ENCODE measurements at places on chromosomes 3 and 15. TPM values are rescaled to one million over a fixed set of nuclear protein-coding genes. Genes with fewer than 3 reads are reported as not detected.
A peak's percentile ranks its signal among the peaks of the same experiment; 100 is the strongest.

- DNase-seq, result no peak
- no peak overlapping the region for H3K27ac ChIP-seq
- no peak overlapping the region for H3K4me3 ChIP-seq
- no peaks in the 10 kb centered on the region for H3K36me3 ChIP-seq
- H3K4me1 ChIP-seq, result peaks cover 3% of the 10 kb centered on the region
- no peaks in the 10 kb centered on the region for H3K27me3 ChIP-seq
These were observed 727.1 kb upstream of the NAALADL2 start for GRCh38 chr3:174132006-174132405.

DNA sequence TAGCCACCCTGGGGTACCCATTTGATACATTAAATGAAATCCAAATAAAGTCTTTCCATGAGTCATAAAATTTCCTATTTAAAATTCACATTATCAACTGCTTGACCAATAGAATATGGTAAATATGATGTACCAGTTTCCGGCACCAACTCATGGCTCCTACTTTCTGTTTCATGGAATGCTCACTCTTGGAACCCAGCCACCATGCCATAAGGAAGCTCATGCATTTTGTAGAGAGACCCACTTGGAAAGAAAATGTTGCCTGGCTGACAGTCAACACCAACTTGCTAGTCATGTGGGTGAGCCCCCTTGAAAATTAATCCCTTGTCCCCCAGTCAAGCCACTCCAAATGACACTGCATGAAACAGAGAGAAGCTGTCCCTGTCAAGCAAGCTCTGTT lies 57.2 kb downstream of the WWTR1 start:
- H3K4me3 ChIP-seq, result no peak overlapping the region
- DNase-seq, result no peak
- H3K36me3 ChIP-seq, result no peaks in the 10 kb centered on the region
- H3K27me3 ChIP-seq, result no peaks in the 10 kb centered on the region

DNA sequence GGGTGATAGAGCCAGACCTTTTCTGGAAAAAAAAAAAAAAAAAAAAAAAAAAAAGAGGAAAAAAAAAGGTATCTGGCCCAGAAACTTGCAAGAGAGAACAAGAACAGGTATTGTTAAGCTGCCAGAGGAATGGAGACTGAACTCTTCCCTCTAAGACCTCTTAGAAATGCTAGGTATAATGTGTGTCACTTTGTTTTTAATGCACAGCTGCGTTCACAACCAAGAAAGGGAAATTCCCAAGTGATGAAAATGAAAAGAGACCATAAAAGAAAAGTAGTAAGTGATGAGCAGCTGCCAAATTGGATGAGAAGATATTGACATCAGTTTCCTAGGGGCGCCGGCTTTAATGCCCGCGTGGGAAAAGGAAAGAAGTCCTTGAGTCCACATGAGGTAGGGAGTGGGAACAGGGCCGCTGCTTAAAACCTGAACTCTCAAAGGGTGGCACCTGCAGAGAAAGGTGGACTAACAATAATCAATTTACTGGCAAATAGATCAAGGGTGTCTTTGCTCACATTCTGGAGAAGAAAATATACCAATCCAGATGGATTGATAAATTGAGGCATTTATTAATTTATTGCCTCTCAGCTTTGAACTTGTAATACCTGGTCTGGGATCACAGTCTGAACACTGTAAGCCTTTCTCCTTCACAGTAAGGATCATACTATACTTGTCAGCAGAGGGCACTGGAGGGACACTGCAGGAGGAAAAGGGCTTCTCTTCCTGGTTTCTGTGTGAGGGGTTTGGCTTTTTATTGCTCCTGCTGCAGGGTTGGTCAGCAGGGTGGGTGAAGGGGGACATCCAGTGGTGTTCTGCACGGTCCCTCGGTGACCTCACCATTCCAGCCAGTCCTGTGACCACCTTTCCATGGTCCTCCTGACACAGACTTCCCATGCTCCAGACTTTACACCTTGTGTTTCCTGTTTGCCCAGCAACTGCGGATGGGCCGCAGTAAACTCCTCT lies 131.6 kb downstream of the AQP9 start:
- no peak overlapping the region for H3K27ac ChIP-seq
- no peak for DNase-seq
- H3K4me3 ChIP-seq, result no peak overlapping the region

GRCh38 chr3:151391720-151392119 lies 7.2 kb upstream of the P2RY12 start:
- no peaks in the 10 kb centered on the region for H3K27me3 ChIP-seq
- no peak for DNase-seq
- H3K27ac ChIP-seq, result no peak overlapping the region

DNA sequence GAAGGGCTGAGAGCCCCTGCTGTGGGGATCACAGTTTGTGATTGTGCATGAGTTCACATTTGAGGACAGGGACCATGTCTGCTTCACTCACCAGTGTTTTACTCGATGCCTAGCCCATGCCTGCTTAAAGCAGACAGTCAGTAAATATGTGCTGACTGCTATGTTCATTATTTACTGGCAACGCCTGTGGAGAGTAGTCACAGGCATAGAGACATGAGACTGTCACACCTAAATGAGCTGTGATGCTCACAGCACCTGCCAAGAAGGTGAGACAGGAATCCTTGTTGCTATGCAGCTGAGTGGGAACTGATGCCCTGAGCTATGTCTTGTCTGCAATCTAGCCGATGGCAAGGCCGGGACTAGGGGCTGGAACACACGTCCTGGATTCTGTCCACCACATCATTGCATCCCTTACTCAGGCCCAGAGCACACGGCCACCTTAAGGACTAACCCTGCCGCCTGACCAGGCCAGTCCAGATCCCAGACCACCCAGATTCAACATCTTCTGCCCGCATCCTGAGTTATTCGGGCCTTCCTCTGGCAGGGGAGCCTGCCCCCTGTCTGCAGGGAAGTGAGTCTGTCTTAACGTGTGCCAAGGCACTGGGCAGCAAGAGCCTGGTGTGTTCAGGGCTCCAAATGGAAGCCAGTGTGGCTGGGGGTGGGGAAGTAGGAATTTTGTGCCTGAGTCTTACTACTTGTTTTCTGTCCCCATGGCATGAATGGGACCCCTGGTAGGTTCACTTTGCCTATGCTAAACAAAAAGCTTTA lies 44.8 kb downstream of the FGD5 start:
- no peaks in the 10 kb centered on the region for H3K4me1 ChIP-seq
- no peak overlapping the region for H3K4me3 ChIP-seq
- DNase-seq, result no peak
- H3K27me3 ChIP-seq, result no peaks in the 10 kb centered on the region

GRCh38 chr3:181176601-181177000 lies 187.1 kb upstream of the DNAJC19 start:
- no peak overlapping the region for H3K27ac ChIP-seq
- H3K36me3 ChIP-seq, result no peaks in the 10 kb centered on the region
- DNase-seq, result peak; percentile 7
- H3K27me3 ChIP-seq, result no peaks in the 10 kb centered on the region

DNA sequence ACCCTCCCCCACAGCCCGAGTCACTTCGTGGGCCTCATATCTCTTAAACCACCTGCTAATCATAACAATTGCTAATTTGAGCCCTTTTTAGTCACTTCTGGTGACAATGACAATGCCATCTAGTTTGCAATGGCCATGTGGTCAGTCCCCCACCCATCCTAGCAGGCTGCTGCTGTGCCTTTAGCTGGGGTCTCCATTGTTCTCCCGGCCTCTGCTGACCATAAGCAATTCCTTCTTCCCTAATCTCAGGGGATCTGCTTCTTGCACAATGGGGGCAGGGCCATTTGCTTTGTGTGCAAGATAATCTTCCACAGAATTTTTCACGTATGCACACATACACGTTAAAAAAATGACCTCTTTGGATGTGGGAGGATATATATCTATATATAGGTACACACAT lies 406.1 kb upstream of the ONECUT1 start:
- H3K4me3 ChIP-seq, result no peak overlapping the region
- H3K36me3 ChIP-seq, result no peaks in the 10 kb centered on the region
- H3K4me1 ChIP-seq, result peaks cover 7% of the 10 kb centered on the region
- DNase-seq, result no peak
- H3K27ac ChIP-seq, result no peak overlapping the region

P2RY14 gene
- 2.5 TPM for total RNA-seq

DNA sequence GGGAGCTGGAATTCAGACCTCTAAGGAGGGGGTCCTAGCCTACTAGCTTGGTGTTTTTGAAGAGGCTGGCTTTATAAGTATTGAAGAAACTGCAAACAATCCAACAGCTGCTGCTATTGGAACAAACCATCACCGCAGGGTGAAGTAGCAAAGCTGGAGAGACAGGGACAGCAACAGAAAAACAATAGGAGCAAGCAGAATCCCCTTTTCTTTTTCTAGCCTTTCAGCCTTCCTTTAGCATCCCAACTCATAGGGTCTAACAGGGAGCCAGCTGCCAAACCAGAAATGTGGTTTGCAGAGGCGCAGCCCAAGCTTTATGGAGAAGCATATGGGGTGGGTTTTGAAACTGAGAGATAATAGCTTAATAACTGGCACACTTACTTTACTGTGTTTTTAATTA lies 106.2 kb upstream of the CHMP2B start:
- peaks cover 2% of the 10 kb centered on the region for H3K4me1 ChIP-seq
- no peaks in the 10 kb centered on the region for H3K27me3 ChIP-seq
- no peak for DNase-seq
- no peaks in the 10 kb centered on the region for H3K36me3 ChIP-seq

- DNase-seq, result no peak
- H3K36me3 ChIP-seq, result no peaks in the 10 kb centered on the region
- peak overlapping the region; percentile 86 for H3K4me3 ChIP-seq
- H3K4me1 ChIP-seq, result peaks cover 41% of the 10 kb centered on the region
- no peaks in the 10 kb centered on the region for H3K27me3 ChIP-seq
These were observed 562 bp downstream of the NBEAL2 start for GRCh38 chr3:46979958-46980497.

EIF4E3 gene
- 8.8 TPM for total RNA-seq
